ENCODE measurements at places on chromosomes 4 and X.
A peak's percentile ranks its signal among the peaks of the same experiment; 100 is the strongest.

- no peak for DNase-seq
These were observed 103.6 kb downstream of the PRKX start for GRCh38 chrX:3609810-3610209.

DNA sequence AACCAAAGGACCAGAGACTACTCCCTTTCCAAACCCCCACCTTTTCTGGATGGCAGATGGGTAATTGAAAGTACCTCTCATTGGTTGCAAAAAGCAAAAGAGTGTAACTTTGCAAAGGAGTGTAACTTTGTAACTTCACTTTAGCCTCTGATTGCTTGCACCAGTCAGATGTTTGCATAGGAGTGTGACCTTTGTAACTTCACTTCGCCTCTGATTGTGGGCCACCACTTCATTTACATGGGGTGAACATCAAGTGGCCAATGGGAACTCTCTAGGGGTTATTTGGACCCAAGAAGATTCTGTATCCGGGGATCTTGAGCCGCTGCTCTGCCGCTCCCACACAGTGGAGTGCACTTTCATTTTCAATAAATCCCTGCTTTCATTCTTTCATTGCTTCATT, 9.9 kb upstream of the SLC25A43 start:
- DNase-seq, result no peak

GRCh38 chr4:101958547-101958946, 168.0 kb downstream of the BANK1 start:
- DNase-seq, result no peak

- DNase-seq, result no peak
These were observed 166.5 kb upstream of the STS start for GRCh38 chrX:6980981-6981380.

- DNase-seq, result no peak
These were observed 12.6 kb downstream of the DGKQ start for GRCh38 chr4:960636-961350.

DNA sequence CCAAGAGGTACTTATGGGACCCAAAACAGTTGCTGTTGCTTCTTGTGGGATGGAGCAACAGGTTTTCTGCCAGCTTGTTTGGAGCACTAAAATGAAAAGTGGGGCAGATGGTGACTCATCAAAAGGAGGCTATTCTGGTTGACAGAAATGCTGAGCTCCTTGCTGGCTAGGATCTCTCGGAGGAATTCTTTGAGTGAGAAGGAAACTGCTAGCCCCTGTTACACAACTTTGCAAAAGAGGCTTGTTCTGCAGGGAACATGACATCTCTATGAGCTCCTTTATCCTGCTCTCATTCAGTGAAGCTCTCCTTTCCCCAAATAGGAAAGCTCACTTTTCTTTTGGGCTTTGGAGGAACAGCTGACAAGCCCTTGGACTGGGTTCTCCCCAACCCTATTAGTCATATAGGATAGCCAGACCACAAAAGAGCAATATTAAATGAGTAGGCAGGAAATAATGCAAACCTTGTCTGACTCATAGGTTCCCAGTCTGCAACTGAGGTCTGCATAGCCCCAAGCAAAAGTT, 108.3 kb downstream of the CDS1 start:
- DNase-seq, result no peak

GRCh38 chr4:104901961-104902605, 244.6 kb upstream of the TET2 start:
- no peak for DNase-seq

DNA sequence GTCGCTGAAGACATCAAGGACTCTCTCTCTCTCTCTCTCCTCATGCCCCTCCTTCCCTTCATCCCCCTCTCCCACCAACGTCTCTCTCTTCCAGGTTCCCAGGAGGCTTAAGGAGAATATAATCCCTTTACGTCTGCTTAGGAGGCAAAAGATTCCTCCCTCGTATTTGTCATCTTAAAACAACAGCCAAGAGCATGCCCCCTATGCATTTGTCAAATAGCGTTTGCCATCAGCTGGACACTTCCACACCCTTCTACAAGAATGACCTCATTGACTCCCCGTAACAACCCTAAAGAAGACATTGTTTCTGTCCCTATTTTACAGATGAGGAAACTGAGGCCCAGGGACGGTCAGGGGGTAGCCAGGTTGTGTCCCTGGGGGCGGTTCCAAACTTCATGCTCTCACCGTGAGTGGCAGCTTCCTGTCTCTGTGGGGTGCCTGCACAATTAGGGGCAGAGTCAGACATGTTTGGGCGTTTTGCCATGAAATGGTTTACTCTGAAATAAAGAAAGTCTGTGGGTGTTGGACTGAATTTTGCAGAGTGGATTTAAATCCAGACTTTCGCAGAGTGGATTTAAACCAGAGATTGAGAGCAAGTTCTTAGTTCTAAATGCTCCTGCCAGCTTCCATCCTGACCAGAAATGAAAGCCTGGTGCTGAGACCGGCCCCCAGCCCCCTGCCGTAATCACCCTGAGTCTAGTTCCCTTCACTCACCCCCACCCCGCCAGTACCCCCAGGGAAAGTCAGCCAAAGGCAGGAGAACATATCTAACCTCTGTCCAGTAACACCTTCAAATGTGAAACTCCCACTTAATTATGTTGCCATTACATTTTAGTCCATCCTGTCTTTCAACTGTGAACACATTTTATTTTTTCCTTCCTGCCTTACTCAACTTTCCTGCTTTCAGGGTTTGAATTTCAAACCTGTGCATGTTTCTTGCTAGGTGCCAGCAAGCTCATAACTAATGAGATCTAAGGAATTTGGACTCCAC, 44.3 kb upstream of the TBL1X start:
- DNase-seq, result no peak

GRCh38 chr4:182126603-182127002, 116.6 kb upstream of the TENM3 start:
- no peak for DNase-seq

DNA sequence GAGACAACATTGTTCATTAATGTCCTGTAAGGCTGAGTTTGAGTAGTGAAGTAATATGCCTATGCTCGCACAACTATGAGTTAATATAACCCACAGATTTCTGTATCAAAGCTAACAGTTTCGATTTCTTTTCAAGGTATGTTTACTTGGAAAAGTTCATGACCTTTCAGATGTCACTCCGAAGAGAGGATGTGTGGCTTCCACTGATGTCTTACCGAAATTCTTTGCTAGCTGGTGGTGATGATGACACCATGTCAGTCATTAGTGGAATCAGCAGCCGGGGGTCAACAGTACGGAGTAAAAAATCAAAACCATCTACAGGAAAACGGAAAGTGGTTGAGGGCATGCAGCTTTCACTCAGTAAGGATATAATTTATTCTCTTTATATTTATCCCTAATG, 124.9 kb downstream of the STAG2 start:
- no peak for DNase-seq

- no peak for DNase-seq
These were observed 167.6 kb downstream of the DKK2 start for GRCh38 chr4:106868381-106869035.

DNA sequence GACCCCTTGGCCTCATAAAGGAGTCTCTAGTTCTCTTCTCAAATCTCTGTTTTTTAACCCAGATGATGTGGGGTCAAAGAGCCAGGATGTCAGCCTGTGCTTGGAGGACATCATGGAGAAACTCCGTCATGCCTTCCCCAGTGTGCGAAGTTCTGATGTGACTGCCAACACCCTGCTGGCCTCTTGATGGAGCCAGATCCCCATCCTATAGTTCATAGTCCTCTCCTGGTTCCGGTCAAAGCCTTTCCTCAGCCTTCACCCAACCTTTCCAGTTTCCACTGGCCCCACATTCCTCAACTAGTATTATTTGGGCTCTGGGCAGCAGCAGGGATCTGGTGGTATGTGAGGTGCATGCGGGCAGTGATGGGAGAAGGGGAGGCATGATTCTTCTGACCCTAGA, 30.7 kb downstream of the TAF7L start:
- DNase-seq, result no peak

- DNase-seq, result no peak
These were observed 44.5 kb downstream of the DTHD1 start for GRCh38 chr4:36325926-36326325.

- DNase-seq, result no peak
These were observed at the start of gene MXRA5 for GRCh38 chrX:3346501-3347259. Gene MXRA5 (minus strand): TSS chrX:3346652. CDS start chrX:3343833, 2,819 bp downstream.

GRCh38 chr4:33171873-33172525, 2451.8 kb downstream of the PCDH7 start:
- no peak for DNase-seq

- no peak for DNase-seq
These were observed 1054.9 kb upstream of the DIAPH2 start for GRCh38 chrX:95629737-95630136.

- no peak for DNase-seq
These were observed 115.5 kb downstream of the FNIP2 start for GRCh38 chr4:158884280-158884679.

DNA sequence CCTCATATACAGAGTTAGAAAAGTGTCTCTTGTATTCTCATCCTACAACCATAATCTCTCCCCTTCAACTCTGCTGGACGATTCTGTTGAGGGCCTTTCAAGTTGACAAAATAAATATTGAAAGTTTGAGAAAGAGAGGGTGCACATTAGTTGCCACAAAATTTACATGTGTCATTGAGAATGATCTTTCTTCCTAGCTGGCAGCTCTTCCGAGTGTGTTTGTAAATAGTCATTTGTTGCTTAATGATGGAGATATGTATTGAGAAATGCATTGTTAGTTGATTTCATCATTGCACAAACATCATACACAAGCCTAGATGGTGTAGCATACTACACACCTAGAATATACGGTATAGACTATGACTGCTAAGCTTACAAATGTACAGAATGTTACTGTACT, 632.8 kb upstream of the AMOT start:
- DNase-seq, result no peak

DNA sequence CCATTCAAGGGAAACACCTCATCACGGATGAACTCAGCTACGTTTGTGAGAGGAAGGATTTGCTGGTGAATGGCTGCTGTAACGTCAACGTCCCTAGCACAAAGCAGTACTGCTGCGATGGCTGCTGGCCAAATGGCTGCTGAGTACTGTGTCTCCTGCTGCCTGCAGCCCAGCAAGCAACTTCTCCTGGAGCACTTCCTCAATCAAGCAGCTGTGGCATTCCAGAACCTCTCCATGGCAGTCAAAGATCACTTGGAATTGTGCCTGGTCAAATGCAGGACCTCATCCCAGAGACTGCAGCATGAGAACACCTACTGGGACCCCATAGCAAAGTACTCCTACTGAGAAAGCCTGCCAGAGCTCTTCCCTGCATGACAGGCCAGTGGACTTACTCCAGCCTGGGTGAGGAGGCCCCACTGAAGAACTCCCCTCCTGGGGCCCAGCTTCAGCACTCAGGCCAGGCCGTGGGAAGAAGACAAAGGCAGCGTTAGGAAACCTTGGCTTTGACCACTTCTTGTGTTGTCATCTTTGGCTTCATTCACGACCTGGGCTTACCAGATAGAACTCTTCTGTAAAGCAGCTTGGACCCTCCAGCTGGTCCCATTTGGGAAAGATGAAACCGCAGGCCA, 244.3 kb downstream of the RBMX2 start:
- DNase-seq, result no peak

DNA sequence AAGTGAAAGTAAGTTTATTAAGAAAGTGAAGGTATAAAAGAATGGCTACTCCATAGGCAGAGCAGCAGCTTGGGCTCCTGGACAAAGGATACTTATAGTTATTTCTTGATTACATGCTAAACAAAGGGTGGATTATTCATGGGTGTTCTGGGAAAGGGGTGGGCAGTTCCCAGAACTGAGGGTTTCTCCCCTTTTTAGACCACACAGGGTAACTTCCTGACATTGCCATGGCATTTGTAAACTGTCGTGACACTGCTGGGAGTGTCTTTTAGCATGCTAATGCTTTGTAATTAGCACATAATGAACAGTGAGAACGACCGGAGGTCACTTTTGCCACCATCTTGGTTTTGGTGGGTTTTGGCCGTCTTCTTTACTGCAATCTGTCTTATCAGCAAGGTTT, 557.6 kb downstream of the SPRY1 start:
- no peak for DNase-seq

DNA sequence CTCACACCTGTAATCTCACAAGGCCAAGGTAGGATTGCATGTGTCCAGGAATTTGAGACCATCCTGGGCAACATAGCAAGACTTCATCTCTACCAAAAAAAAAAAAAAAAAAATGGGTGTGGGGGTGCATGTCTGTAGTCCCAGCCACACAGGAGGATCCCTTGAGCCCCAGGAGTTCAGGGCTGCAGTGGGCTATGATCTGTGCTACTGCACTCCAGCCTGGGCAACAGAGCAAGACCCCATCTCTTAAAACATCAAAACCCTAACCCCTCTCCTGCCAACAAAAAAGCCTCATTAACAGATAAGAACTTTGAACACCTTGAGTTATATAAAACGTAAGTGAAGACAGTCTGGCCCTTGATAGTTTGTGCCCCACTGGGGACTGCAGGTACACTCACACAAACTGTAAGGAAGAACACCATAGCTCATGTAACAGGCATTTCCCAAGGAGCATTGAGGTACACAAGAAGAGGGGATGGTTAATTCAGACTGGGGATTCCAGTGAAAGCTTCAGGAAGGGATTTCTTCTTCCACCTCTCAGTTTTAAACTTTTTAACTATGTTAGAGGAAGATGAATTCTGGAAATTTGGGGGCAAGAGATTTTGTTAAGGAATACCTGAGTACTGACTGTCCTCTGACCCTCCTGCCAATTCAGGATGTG, 34.7 kb downstream of the RBPJ start:
- DNase-seq, result no peak

GRCh38 chr4:187312299-187312698, 588.6 kb upstream of the FAT1 start:
- no peak for DNase-seq

- no peak for DNase-seq
These were observed 89.9 kb upstream of the FAT1 start for GRCh38 chr4:186813377-186814068.

GRCh38 chrX:38768079-38768478, 33.2 kb upstream of the MID1IP1 start:
- peak; percentile 3 for DNase-seq

DNA sequence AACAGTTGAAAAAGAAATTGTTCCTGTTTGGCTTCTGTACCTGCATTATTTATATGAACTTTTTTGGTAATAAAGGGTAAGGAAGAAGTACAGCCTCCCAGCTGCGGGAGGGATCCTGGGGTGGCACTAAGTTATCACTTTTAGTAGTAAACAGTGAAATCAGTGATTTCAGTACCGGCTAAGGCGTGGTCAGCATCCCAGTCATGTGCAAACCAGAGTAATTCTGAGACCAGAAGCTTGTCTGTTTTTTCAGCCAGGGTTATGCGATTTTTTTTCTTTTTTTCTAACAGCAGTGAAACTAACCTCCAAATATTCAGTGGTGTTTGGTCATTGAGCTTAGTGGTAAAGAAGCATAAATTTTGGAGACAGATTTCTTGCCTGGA, 3.3 kb downstream of the EGF start:
- no peak for DNase-seq

- no peak for DNase-seq
These were observed 20.7 kb upstream of the TXLNG start for GRCh38 chrX:16765594-16765993.

DNA sequence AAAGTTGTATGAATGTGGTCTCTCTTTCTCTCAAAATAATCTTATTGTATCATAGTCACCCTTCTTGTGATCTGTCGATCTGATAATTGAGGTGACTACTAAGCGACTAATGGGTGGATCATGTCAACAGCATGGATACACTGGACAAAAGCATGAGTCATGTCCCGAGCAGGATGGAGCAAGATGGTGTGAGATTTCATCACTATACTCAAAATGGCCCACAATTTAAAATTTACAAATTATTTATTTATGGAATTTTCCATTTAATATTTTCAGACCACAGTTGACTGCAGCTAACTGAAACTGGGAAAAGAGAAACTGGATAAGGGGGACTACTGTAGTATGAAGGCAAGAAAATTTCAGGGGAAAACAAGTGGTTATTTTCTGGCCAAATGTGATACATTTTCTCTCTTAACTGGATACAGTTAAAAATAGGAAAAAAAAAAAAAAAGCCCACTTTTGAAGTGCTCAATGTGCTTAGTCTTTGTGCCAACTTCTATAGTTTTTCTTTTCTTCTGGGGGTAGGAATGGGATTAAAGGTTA, 25.3 kb downstream of the FAM241A start:
- DNase-seq, result no peak
